BJ (cell line): ENCODE measurements at places on chromosomes 16 and 17.

DNA sequence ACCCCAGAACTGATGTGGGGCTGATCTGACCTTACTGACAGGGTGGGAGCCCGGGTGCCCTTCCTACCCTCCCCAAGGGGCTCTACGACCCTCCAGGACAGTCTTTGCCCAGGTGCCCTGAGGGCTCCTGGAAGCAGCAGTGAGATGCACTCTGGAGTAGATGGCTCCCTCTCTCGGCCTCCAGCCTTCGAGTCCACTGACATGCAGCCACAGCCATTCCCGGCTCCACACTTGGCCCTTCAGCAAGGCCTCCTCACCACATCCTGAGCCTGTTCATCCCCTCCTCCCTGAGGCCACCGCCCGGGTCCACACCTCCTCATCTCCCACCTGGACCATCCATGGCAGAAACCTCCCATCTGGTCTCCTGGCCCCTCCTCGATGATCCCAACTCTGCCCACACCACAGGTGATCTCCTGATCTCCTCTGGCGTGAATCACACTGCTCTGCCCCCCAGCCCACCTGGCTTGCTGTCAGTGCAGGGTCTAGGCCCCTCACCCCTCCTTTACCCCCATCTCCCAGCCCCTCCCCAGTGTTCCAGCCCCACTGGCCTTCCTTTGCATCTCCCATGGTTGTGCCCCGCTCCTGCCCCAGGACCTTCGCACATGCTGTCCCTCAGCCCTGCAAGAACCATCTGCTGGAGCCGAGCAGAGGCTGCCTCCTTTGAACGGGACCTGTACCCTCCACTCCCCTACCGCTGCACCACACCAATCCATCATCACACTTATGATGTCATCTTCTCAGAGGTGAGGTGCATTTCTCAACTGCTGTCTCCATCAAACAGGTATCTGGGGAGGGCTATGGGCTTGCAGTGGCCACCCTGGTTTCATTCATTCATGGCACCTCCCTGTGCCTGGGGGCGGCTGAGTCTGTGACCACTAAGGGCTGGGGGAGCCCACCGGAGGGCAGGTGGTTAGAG, 44.7 kb downstream of the SOCS1 start:
- no peak for DNase-seq

- DNase-seq: no peak
Measured at GRCh38 chr16:11431915-11432465, 86.7 kb downstream of the RMI2 start.

GRCh38 chr17:75827308-75828075, 16.7 kb downstream of the UNC13D start:
- no peak for DNase-seq

GRCh38 chr17:39001703-39002637, 34.8 kb upstream of the FBXO47 start:
- peak; percentile 68 for DNase-seq

- DNase-seq: no peak
Measured at GRCh38 chr17:41653892-41654677, 29.7 kb upstream of the KRT17 start.

DNA sequence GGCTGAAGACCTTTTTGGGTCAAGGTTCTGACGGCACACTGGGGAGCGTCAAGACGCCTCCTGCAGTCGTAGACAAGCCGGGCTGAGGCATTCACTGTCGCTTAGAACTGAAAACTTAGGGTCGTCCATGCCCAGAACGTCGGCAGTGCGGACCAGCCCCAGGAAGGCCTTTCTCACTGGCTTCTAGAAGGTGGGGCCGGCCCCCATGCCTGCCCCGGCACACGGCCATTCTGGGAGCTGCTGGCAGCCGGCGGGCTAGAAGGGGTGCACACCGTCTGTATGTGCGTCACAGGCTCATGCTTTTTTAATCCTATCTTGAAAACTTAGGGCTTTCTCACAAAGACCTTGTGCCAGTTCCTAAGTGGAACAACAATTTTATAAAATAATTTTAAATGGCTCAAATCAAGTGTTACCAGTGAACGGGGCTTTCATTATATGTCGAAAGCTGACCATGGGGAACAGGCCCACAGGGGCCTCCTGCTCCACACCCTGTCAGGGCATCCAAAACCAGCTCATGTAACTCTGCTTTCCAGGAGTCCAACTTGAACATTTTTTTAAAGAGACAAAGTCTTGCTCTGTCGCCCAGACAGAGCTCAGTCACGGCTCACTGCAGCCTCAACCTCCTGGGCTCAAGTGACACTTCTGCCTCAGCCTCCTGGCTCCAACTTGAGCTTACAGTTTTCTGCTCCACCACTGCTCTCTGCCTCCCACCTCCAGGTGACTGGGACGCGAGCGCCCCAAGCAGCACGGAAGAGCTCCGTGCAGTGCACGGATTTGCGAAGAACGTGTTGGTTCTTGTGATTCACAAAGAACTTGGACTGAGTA, 111.2 kb downstream of the ANKRD11 start:
- no peak for DNase-seq

DNA sequence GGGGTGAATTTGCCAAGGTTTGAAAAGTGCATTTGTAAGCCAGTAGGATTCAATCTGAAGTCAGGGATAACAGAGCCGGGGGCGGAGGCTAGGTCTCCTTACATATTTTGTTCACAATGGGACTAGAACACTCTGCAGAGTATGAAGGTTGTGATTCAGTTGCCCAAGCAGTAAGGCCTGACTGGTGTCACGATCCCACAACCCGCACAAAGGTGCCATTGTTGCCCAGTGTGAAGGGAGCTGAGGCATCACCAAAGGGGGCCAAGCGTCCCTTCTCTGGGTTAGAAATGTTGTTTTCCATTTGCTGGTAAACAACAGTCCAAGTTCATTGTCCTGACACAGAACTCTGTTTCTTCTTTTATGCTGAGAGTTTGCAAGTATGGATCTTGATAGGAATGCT, 471.8 kb downstream of the MAF start:
- DNase-seq: no peak

GRCh38 chr17:6639014-6639585, 1.4 kb downstream of the KIAA0753 start:
- no peak for DNase-seq

DNA sequence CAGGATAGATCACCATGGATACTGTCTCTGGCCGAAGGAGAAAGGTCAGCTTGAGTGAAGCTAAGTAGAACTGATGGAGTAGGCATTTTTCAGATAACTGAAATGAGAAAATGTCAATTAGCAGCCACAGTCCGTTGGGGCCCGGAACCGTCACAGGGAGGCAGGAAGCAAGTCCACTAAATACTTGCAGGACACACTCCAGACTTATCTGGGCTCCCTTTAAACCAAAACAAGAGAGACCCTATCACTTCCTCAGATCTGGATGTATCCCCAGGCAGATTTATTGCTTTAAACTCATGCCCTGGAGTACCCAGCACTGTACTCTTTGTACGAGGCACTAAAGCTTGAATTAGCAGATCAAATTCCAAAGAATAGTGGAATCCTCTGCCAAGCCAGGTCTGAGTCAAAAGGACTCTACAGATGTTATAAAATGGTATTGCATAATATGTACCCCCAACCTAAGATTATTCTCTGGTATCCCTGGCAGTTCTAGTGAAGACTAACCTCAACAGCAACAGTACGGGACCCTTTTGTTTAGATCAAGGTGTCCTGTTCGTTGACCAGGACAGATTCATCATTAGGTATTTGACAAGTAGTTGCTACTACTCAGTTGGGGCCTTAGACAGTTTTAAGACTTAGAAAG, 8.1 kb downstream of the ZP2 start:
- no peak for DNase-seq

DNA sequence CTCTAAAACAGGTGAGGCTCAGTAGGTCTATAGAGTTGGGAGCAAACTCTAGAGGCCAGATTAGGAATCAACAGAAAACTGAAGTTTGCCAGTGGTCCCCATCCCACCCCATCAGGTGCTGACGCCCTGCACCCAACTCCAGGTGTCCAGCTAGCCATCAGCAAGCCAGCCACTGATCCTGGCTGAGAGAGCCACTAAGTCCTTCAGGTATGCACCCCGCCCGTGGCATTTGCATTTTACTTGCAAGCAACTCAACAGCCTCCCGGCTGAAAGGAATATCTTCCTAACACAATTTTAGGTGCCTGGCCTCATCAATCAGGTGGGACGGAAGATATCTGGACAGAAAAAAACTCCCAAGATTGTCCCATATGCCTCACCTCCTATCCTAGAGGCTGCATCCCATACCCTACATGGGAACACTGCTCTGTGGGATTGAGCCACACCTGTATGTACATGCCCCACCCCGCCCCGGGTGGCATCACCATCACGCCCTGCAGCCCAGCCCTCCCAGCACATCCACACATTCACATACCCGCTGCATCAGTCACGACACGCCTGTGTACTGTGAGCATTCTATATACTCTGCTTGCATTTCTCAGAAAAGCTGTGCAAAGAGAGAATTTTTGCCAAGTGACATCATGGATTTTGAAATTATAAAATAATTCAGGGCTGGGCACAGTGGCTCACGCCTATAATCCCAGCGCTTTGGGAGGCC, 8.3 kb downstream of the OTOP3 start:
- no peak for DNase-seq

DNA sequence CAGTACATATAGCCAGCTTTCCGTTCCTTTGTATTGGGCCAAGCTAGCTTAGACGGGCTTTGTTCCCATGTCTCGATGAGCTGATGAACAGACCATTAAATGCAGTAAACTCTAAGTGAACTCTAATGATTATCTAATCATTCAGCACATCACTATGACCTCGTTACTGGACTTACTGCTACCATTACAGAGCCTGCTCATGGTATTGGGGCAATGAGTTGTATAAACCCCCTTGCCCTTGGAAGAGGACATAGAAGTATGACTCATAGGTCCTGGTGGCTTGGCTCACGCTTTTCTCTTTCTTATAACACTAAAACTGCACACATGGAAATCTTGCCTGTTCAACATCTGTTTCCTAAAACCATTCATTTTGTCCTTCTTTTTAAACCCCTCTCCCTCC, 93.6 kb upstream of the DYNLRB2 start:
- DNase-seq: no peak

DNA sequence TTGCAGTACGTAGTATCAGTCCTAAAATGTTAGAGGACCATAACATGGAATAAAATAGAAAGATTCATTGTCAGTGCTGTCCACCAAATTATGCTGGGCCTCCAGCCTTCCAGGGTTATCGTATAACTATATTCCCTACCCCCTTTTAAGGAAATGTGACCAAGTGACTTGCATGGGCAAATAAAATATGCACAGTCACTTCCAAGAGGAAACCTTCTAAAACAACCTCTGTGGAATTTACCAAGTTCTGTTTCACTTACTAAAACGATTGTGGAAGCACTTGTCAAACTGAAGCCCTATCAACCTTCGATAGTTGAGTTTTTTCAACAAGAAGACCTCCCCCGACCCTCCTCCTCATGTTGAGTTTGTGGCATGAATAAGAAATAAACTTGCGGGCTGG, 345.4 kb upstream of the C16orf82 start:
- DNase-seq: no peak

GRCh38 chr16:77410449-77410848, 24.4 kb downstream of the ADAMTS18 start:
- no peak for DNase-seq

GRCh38 chr17:39759204-39759603, 21.5 kb downstream of the GRB7 start:
- DNase-seq: no peak

DNA sequence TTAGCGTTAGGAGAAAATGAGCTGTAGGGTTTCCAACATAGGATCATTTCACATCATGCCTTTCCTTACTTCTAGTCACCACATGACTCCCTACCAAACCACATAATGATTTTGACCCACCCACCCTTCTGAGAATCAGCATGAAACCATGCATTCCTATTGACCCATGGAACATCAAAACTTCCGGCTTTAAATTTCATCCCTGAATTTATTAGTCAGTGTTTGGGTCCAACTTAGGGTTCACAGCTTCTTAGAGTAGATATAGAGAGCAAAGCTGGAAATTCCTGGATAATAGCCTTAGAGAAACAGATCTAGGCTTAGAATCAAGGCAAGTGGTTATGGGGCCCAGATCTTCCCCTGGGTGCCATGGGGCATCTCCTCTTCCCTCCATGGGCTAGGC, 162.6 kb downstream of the TOX3 start:
- DNase-seq: no peak

GRCh38 chr17:60600490-60601446, 775 bp downstream of the PPM1D start:
- DNase-seq: no peak

- DNase-seq: no peak
Measured at GRCh38 chr16:53576210-53576609, 73.2 kb upstream of the AKTIP start.

DNA sequence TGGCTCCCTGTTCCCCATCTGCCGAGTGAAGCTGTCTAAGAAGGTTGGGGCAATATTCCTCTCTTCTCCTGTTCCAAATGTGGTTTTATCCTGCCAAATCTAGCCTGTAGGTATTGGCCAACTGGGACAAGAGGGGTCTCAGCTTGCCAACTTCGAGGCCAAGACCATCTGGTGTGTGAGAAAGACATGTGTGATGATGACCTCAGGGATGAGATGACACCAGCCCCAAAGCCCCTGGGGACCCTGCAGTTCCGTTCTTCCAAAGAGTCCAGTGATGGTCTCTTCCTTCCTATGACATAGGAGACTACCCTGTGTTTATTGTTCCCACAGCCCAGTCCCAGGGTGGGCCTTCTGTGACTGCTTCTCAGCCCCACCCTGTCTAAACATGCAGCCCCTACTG, 34.8 kb upstream of the ADAMTS18 start:
- no peak for DNase-seq

- DNase-seq: no peak
Measured at GRCh38 chr16:5003828-5004227, 29.9 kb downstream of the NAGPA start.

DNA sequence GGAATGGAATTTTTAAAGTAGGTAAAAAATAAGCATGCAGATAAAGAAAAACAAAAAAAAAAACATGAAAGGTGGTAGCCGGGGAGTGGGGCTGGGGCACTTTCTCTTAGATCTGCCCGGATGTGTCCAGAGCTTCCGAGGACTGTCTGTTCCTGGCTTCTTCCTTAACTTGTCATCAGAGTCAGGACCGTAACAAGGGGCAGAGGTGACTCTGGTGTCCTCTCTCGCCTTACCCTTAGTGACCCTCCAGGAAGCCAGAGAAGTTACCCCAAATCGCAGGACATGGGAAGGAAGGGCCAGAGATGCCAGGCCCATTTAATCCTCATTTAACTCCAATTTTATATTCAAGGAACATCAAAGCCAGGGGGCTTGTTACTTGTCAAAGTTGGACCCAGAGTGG, 115.5 kb downstream of the ABCC6 start:
- DNase-seq: no peak

DNA sequence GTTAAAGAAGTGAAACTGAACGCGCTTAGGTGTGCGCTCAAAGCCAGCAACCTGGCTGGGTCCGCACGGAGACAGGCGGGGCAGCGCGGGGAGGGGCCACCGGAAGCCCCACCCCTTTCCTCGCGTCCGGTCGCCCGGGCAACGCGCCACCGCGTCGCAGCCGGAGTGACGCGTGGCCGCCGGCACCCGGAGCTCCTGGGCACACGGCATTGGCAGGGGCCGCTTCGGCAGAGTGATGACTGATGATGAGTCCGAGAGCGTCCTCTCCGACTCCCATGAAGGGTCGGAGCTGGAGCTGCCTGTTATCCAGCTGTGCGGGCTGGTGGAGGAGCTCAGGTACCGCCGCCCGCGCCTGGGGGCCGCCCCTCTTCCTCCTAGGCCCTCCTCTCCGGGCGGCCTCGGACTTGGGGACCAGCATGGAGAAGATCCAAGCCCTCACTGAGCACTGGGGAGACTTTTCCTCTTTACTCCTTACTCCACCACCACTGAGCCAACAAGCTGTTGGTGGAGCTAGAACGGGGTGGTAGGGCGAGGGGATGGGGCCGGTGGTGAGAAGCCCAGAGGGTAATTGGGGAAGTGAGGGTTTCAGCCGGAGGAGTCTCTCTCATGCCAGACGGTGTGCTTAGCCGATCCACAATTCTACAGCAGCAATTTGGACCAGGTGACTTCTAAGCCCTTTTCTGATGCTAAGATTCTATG, 44.9 kb downstream of the PRSS54 start:
- peak; percentile 5 for DNase-seq

GRCh38 chr16:64238571-64238970, 883.3 kb downstream of the CDH11 start:
- DNase-seq: peak; percentile 49
